CD4-positive, CD25-positive, alpha-beta regulatory T cell (primary cell): ENCODE measurements at places on chromosomes 3 and 15. TPM values are rescaled to one million over a fixed set of nuclear protein-coding genes. Genes with fewer than 3 reads are reported as not detected.

The TTC21A gene
- 4.1 TPM for total RNA-seq

DNA sequence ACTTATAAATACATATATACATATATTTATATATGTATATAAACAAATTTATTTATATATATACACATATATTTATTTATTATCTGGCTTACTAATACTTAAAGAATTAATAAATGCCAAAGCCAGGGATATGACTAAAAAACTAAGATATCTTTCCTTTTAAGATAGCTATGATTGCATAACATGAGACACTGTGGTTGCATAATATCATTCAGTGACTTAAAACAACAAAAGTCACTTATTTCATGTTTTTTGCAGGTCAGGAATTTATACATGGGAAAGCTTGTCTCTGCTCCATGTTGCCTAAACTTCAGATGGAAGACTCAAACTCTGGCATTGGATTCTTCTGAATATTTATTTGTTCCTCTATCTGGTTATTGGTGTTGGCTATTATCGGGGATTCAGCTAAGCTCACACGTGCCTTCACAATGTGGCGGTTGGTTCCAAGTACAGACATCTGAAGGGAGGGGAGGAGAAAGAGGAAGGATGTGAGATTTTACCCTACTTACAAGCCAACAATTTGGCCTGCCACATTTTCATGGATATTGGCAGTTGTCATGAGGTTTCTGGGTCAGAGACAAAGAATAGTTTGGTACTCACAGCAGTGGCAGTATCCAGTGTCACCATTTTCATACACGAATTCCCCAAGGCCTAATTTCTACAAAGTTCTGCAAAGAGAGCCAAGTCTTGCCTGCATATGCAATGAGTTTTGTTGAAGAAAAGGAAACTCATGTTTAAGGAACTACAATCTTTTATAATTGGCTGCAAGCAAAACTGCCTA lies 381.6 kb downstream of the EPHA3 start:
- no peaks in the 10 kb centered on the region for H3K4me1 ChIP-seq
- no peaks in the 10 kb centered on the region for H3K27me3 ChIP-seq
- no peak overlapping the region for H3K4me3 ChIP-seq
- no peak for DNase-seq

DNA sequence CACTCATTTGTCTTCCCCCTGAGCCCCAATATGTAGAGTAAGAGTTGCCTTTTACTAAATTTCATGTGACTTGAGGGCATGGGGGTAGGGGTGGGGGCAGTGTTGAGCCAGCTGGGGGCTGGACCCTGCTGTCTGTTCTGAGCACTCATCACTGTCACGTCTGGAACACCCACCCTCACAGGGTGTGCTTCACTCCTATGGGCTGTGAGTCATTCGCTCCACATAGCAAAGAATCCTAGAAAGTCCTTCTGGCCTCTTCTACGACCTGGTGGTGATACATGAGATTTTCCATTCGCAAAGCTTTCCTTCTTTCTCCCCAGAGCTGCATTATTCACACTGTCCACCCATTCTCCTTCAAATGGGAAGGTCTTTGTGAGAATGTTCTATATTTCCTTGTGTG lies 43.6 kb upstream of the MGLL start:
- no peak overlapping the region for H3K27ac ChIP-seq
- no peak for DNase-seq
- H3K27me3 ChIP-seq, result peaks cover 5% of the 10 kb centered on the region
- H3K4me1 ChIP-seq, result no peaks in the 10 kb centered on the region

DNA sequence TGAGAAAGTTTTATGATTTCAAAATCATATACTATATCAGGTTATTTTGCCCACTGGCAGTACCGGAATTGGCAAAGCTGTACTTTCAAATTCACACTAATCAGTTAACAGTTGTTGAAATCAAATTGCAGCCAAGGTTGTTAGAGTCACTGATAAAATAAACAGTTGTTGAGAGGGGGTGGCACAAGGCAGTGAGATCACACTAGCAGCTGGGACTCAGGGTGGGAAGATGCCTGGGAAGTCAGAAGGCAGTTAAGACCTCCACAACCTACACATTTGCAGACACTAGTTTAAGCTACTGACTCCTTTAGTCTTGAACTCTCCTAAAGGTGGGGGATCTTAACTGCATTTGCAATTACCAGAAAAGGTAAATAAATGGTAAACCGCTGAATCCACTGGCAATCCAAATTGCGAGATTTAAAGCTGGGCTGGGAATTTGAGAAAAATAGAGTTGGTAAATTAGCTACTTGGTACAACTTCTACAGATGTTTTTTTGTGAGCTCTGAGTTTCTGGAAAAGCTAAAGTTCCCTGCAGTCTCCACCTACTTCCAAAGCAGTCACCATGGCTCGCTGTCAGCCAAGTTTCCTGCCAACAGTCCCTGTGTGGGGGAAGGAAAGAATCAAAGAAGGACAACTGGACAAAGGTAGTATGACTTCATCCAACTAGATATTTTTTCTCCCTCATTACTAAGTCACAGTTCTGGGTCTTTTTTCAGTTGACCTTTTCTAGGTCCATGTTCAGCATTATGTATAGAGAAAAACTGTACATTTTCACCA lies 105.7 kb downstream of the ZNF385D start:
- H3K27ac ChIP-seq, result no peak overlapping the region
- DNase-seq, result no peak
- no peaks in the 10 kb centered on the region for H3K36me3 ChIP-seq
- H3K4me1 ChIP-seq, result no peaks in the 10 kb centered on the region
- no peaks in the 10 kb centered on the region for H3K27me3 ChIP-seq

- H3K4me1 ChIP-seq, result no peaks in the 10 kb centered on the region
- no peaks in the 10 kb centered on the region for H3K36me3 ChIP-seq
- H3K27ac ChIP-seq, result no peak overlapping the region
- H3K27me3 ChIP-seq, result no peaks in the 10 kb centered on the region
Measured at GRCh38 chr15:88992216-88992615, 79.0 kb upstream of the MFGE8 start.

GRCh38 chr15:46489276-46489675 lies 854.4 kb downstream of the SQOR start:
- no peaks in the 10 kb centered on the region for H3K27me3 ChIP-seq
- no peaks in the 10 kb centered on the region for H3K4me1 ChIP-seq
- no peak for DNase-seq
- H3K27ac ChIP-seq, result no peak overlapping the region

DNA sequence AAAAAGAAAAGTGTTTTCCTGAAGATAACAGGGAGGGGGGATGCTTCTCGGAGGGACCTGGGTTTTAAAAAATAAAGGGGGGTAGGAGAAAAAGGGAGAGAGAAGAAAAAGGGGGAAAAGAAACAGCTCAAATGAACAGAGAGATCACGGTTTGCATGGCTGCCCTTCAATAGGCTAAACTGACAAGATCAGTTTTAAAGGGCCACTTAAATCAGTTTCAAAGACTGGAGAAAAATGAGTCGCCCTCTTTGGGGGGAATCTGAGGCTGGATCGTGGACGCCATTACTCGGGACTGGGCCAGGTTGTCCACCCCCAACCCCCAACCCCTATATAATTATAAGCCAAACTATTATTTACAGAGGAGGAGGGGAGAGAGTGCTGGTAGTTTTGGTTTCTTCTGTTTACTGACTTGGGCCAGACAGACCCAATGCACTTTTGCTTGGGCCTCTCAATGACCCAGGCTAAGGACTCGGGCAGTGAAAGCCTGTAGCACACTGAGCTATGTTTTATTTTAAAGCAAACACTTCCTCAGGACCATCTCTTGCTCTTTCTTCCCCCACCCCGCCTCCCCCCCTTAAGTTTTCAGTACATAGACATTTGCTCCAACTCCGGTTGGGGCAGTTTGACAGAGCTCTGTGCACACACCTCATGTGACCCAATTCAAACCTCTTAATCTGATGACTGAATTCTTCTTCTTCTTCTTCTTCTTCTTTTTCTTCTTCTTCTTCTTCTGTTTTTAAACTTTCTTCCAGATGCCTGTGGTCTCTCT lies 6.3 kb downstream of the NR2F2 start:
- H3K27ac ChIP-seq, result no peak overlapping the region
- H3K4me3 ChIP-seq, result no peak overlapping the region
- H3K27me3 ChIP-seq, result peaks cover 44% of the 10 kb centered on the region
- H3K36me3 ChIP-seq, result no peaks in the 10 kb centered on the region
- peaks cover 12% of the 10 kb centered on the region for H3K4me1 ChIP-seq

GRCh38 chr3:177467247-177467985 lies 270.1 kb upstream of the TBL1XR1 start:
- peaks cover 14% of the 10 kb centered on the region for H3K4me1 ChIP-seq
- no peaks in the 10 kb centered on the region for H3K36me3 ChIP-seq
- no peak for DNase-seq

The POLR2H gene
- 39.4 TPM for total RNA-seq

The LRRN1 gene
- 0.44 TPM for total RNA-seq

- no peak overlapping the region for H3K4me3 ChIP-seq
- H3K4me1 ChIP-seq, result no peaks in the 10 kb centered on the region
- H3K27me3 ChIP-seq, result no peaks in the 10 kb centered on the region
Measured at GRCh38 chr3:26004172-26004571, 214.3 kb downstream of the OXSM start.

The TMEM41A gene
- 22.0 TPM for total RNA-seq

DNA sequence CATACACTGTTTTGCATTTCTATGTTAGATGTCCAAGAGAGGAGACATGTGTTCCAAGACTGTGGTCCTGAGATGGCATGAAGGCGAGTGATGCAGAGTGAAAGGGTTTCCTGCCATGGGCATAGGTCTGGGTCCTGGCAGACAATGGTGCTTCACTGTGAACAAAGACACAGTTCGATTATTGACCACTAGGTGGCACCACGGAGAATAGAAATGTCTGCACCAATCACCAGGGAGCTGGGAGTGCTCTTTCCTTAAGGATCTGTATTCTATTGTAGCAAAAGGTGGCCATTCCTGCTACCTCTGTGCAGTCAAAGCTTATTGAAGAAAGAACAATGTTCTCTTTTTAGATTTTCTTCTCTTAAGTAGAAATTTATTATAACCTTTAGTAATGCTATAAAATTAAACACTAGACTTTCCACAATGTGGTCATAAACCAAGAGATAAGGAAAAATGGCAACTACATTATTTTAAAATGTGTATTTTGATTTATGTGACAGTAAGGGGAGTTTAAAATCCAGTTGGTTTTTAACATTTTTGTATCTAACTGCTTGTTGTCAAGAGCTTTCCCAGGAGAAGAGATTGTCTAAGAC lies 88.7 kb downstream of the GABRG3 start:
- no peaks in the 10 kb centered on the region for H3K36me3 ChIP-seq
- peak; percentile 7 for DNase-seq
- H3K27me3 ChIP-seq, result no peaks in the 10 kb centered on the region
- H3K4me3 ChIP-seq, result no peak overlapping the region
- H3K4me1 ChIP-seq, result no peaks in the 10 kb centered on the region

The OR4F15 gene
- not detected for total RNA-seq

DNA sequence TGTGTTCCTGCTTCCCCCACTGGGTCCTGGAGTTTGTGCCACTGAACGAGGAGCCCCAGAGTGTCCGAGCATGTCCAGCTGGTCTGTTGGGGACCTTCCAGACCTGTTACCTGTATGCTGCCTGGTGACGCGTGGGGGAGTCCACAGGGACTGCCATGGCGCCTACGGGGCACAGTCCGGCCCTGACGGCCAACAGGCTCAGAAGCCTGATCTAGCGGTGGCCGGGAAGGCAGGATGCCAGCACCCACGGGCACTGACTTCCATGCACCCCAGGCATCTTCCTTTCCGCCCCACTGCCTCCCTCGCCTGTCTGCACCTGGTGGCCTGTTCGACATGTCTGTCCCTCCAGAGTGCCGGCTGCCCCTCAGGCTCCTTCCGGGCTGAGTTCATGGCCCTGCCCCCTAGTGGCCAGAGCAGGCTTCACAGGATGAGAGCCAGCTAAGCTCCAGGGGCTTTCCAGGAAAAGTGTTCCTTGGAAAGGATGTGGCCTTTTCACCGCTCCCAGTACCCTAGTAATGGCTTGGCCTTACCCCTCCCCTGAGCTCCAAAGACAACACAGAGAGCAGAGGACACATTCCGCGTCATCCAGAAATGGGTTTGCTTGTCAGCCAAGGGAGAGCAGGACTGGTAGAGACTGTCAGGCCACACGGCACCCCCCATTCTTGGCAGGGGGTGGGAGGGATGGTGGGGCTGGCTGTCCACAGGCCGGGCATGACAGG lies 35.7 kb downstream of the NGRN start:
- H3K27ac ChIP-seq, result no peak overlapping the region
- no peaks in the 10 kb centered on the region for H3K36me3 ChIP-seq
- peaks cover 13% of the 10 kb centered on the region for H3K4me1 ChIP-seq
- no peak overlapping the region for H3K4me3 ChIP-seq
- no peaks in the 10 kb centered on the region for H3K27me3 ChIP-seq

DNA sequence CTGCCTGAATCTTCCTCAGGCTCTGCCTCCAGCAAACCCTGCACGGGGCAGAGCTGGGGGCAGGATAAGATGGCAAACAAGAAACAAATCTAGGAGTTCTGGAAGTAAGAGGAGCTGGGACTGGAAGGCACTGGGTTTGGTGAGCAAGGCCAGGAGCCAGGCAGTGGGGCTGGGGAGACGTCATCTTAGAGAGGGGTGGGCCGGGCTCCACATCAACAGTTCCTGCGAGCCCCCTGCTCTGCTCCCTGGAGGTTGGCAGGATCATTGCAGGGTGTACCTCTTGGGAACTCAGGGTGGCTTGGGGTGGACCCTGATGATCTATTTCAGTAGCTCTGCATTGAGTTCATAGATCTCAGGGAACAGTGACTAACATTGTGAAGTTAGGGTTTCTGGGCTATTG lies 87.3 kb upstream of the PRR23E start:
- H3K36me3 ChIP-seq, result no peaks in the 10 kb centered on the region
- no peak overlapping the region for H3K27ac ChIP-seq
- no peak for DNase-seq

DNA sequence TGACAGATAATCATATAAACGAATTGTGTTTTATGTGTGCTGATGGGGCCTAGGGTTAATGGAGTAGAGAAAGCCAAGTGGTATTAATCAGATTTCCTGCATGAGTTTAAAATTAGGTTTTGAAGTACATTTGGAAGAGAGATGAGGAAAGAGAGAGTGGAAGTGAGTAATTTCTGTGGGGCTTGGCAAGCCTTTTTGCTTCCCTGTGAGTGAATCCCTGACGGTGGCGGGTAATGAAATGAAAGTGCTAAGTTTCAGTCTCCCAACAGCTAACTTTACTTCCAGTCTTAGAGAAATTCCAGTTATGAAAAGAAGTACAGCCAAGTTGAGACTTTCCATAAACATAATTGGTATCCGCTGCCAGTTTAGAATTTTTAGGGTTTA lies 139.4 kb downstream of the BBX start:
- H3K4me1 ChIP-seq, result peaks cover 6% of the 10 kb centered on the region
- no peaks in the 10 kb centered on the region for H3K27me3 ChIP-seq
- no peak overlapping the region for H3K27ac ChIP-seq
- peaks cover 3% of the 10 kb centered on the region for H3K36me3 ChIP-seq

- peak overlapping the region; percentile 77 for H3K27ac ChIP-seq
- H3K36me3 ChIP-seq, result peaks cover 15% of the 10 kb centered on the region
- no peaks in the 10 kb centered on the region for H3K27me3 ChIP-seq
- H3K4me1 ChIP-seq, result peaks cover 31% of the 10 kb centered on the region
Measured at GRCh38 chr3:71225002-71225684, 358.4 kb downstream of the FOXP1 start.

The CYP11A1 gene
- total RNA-seq, result not detected

The C3orf52 gene
- 0.59 TPM for total RNA-seq
